ENCODE measurements at places on chromosomes 6 and 20.
A peak's percentile ranks its signal among the peaks of the same experiment; 100 is the strongest.

- no peak for DNase-seq
These were observed 359.9 kb upstream of the EPHA7 start for GRCh38 chr6:93779086-93779841.

DNA sequence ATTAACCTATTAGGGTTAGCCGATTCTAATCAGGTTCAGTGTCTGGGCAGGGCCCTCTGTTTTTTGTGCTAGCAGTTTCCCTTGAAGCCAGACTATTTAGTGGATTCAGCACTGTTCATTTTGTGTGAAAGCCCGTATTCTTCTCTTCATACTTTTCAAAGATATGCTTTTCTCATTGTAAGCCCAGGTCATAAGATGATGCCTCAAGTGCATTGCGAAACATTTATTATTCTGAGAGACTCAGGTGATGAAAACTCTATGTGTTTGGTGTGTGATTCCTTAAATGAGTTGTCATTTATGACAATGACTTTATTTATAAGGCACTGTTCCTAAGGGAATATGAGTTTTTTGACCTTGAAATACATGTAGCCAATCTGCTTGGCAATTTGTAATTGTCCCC lies 851.0 kb upstream of the FLRT3 start:
- DNase-seq, result no peak

DNA sequence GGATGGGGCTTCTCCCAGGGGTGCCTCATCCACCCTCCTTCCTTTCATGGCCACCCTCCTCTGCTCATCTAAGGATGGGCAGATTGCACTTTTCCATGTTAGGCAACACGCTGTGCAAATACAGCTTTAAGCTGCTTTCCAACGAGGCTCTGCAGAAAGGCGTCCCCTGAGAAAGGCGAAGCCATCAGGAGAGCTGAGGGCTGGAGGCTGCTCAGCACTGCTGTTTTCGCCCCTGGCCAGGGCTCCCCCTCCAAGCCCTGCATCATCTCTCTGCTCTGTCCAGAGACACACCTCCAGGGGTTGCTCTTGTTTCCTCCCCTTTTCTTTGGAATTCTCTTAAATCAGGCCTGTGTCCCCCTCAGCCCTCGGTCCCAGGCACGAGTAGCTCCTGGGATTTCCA lies 526.1 kb downstream of the CDH26 start:
- DNase-seq, result no peak

- no peak for DNase-seq
These were observed 15.7 kb upstream of the EIF2S2 start for GRCh38 chr20:34127792-34128191.

- DNase-seq, result no peak
These were observed 25.6 kb upstream of the MBOAT1 start for GRCh38 chr6:20237677-20238460.

- no peak for DNase-seq
These were observed 36.4 kb upstream of the FBXL4 start for GRCh38 chr6:98984121-98984520.

- no peak for DNase-seq
These were observed 128.5 kb downstream of the BCAS1 start for GRCh38 chr20:53941680-53942471.

DNA sequence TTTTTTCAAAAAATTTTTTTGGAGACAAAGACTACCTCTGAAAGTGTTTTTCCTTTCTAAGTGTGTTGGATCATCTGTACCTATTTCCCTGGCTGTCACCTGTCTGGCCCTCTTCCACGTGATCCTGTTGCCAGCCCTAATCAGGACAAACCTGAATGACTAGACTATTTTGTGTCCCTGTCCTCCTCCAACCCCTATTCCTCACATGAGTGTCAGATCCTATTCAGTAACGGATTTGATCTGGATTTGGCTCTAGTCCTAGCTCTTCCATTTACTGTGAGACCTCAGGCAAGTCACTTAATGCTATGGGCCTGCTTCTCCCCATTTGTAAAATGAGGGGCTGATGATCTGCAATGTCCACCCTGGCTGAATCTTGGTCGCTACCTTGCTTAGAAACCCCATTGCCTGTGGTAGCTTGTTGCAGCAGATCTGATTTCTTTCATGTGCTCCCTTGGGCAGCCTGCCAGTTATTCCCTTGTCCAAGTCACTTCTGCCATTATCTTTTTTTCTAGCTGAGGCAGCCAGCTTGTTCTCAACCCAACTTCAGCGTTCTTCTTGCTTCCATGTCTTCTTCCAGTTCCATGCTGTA lies 4.8 kb downstream of the PHF20 start:
- DNase-seq, result no peak

DNA sequence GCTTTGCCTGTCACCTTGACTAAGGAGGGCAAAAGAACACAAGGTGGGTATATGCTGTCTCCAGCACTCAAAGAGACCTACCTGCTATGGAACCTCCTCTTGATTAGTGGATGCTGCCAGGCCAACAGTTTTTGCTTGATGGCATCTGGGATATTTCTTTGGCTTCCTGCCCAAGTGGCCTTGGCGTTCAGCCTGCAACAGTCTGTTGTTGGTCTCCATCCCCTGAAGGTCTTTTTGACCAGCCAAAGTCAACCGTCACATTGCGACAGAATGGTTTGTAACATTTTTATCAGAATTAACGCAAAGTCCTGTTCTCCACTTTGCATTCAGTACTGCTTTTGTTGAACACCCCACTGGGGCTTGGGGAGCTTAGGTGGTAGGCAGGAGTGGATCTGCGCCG lies 37.1 kb downstream of the SERPINB1 start:
- DNase-seq, result peak; percentile 24

- DNase-seq, result no peak
These were observed 124.7 kb upstream of the SASH1 start for GRCh38 chr6:148217921-148218320.

DNA sequence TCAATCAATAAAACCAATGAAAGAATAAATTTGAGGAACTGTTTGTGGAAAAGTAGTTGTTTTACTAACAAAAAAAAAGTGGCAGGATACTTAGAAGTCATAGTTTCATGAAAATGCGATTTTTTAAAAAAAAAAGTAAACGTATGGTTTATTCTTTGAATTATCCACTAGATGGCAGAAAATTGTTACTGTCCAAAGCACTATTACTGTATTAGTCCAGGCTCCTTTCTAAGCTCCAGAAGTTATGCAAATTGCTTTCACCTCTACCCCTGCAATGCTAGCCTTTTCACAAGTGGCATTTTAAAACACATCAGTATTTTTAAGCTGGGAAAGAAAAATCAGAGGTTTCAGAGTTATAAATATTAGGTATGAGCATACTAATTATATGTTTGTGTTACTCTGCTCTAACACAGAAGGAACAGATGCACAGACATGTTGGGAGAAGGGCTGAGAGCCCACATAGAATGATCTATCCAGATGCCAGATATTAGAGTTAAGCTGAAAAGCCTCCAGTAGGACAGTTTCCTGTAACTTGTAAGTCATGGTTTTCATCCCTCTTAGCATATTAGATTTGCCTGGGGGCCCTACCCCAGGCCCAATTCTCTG lies 63.9 kb downstream of the FHL5 start:
- DNase-seq, result no peak

DNA sequence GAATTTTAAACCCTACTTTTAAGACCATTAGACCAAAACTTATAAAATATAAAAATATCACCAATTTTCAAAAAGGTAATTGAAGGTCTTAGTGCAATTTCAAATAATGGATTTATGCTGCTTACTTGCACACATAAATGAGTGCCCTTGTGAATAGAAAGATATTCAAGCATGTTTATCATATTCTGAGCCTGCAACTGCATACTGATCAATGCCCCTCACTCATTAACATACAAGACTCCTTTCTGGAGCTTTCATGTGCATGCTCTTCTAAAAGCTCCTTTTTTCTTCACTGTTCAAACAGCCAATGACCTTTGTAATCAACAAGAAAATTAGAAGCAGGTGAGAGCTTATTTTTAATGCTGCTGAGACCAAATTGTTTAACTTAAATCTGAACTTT lies 1139.3 kb downstream of the HACE1 start:
- DNase-seq, result no peak

- DNase-seq, result no peak
These were observed 16.8 kb downstream of the TAF4 start for GRCh38 chr20:62048821-62049291.

- peak; percentile 64 for DNase-seq
These were observed 1.1 kb downstream of the CEBPB start for GRCh38 chr20:50191544-50192363.

DNA sequence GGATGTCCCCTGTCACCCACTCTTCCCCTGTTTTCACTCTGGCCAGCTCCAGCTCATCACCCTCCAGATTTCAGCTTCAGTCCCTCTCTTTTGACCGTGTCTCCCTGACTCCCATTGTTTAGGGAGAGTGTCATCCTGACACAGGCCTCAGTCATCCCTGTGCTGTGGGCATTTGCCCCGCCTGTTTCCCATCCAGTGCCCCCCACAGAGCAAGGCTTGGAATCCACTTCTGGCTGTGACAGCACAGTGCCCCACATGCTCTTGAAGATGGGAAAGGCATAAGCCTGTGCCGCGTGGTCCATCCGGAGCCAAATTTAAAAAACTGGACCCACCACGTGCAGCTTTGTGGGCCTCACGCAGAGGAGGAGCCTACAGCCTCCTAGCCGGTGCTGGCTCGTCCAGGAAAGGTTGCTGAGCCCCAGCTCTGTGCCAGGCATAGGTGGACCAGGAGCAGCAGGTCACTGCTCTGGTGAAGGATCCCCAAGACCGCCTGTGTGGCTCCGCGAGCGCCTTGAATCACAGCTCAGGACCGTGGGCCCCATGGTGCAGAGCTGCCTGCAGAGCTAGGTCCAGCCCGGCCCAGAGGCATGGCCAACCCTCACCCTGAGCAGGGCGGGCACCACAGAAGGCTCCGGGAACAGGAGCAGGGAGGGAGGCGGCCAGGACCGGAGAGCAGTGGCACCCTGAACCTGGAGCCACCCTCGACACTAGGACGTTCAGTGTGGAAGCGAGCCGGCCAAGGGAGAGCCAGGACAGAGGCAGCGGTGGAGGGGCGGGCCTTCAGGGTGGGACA lies 172.8 kb downstream of the CDH4 start:
- no peak for DNase-seq

DNA sequence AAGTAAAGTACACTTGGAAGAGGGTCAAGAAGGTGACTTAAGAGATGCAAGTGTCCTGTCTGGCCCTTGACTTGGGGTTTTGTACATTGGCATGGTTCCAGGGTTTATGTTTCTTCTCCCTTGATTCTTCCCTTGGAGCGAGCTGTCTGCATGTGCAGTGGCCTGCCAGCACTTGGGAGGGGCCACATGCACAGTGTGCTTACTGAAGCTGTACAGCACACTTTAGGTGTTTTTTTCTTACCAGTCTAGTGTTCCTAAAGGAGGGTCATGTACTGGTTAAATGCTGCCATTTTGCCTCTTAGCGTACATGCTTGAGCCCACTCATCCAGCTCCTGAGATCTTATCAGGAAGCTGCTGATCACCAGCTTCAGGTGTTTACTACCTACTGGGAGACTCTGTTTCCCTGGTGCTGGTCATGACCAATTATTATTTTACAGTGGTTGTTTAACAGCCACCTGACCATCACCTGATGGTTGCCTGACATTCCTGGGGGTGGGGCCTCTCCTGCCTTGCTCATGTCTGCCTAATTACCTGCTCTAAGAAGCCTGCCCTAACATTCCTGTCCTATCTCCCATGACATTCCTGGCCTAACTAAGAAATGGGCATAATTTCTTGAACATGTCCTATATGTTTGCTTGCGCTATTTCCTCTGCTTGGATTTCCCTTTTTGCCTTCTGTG lies 182.9 kb downstream of the MCHR2 start:
- no peak for DNase-seq

GRCh38 chr6:43817192-43817591 lies 47.2 kb downstream of the VEGFA start:
- DNase-seq, result peak; percentile 58

GRCh38 chr6:159977255-159977903 lies 8.5 kb downstream of the IGF2R start:
- no peak for DNase-seq

DNA sequence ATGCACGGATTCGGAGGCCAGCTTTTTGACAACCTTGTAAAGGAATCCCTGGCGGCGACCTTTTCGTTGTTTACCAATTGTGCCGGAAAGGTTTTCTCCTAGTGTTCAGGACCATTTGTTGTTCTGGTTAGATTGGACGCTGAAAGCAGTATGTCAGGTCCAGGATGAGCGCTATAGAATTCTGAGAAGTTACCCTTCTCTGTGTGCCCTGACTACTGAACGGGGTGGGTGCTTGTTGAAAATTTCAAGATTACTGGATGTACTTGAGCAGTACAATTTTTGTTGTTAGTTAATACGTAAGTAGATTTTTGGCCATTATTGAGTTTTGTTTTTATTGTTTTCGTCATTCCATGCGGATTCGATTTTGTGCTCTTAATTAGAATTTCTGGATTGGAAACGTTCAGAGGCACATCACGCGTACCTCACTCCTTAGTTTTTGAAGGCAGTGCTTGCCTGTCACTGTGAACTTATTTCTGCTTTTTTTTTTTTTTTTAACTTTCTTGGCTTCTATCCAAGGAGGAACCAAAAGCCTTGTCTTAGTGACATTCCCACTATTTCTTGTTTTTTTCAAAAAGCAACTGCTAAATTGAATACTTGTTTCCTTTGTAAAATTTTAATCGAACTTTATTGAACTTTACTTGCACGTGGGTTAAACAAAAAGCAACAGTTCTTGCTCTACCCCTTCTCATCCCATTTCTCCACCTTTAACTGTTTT lies 898 bp downstream of the XRN2 start:
- no peak for DNase-seq

- no peak for DNase-seq
These were observed 406.8 kb upstream of the SULF2 start for GRCh38 chr20:48192109-48192508.

GRCh38 chr6:1894954-1895353 lies 285.2 kb downstream of the FOXC1 start:
- no peak for DNase-seq

DNA sequence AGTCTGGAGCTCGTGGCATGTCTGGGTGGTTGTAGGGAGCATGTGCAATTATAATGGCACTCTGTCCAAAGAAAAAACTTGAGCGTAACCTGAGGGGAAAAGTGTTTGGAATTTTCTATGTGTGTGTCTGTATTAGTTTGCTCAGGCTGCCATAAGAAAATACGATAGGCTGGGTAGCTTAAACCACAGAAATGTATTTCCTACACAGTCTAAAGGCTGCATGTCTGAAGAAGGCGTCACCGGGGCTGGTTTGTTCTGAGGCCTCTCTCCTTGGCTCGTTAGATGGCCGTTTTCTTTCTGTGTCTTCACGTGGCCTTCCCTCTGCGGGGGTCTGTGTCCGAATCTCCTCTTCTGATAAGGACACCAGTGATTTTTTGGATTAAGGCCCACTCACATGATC lies 59.0 kb downstream of the IGF2R start:
- DNase-seq, result no peak

DNA sequence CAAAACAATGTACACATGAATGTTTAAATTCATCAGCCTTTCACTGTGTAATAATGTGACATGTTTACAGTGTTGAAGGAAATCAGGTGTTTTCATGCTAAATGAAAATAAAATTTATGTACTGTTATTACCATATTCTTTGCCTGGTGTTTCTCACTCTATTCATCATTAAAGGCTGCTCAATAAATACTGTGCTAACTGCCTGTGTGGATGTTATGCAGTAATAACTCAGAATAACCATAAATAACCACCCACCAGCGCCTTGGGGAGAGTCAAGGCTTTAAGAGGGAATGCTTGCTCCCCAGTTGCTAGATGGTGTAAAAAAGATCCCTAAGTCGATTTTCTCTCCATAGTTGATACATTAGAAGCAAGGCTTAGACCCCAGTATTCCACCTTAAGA lies 299.9 kb downstream of the EYA4 start:
- DNase-seq, result no peak
